ENCODE measurements at places on chromosomes 16 and 17.

DNA sequence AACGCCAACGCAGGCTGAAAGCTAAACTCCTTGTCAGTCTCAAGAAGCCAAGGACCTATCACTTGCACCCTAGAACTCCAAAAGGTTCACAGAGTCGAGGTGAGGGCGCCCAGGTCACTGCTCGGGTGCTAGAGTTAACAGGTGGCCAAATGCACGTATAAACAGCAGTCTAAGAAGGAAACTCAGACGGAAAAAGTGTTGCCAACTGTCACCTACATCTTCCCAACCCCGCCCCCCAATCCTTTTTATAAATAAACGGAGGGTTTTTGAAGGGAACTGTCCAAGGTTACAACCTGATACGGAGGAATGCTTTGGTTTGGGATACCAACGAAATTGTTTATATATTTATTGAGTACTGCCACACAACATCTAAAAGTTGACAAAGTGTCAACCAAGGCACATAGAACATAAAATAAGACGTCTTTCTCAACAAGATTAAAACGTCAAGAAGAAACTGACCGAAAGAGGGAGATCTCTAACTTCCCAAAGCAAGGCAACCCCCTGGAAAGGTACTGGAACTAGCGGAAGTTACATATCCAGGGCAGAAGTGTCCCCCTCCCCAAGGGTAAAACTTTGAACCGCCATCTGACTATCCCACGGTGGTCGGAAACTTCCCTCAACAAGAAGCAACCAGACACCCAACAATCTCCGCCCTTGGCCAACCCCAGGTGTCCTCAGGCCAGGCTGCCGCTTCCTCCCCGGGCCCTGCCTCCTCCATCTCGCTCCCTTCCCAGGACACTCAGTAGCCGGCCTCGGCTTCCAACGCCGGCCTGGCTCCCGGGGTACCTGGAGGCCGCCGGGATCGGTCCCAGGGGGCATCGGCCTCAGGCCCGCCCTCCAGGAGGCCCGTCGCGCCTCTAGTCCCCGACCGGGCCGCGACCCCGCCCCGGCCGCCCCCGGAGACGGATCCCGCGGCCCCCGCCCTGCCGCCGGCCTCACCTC is 982 bp downstream of the SPAG9 start:
- no peak for DNase-seq

- no peak for DNase-seq
Measured at GRCh38 chr16:11370084-11370931, 25.0 kb downstream of the RMI2 start.

DNA sequence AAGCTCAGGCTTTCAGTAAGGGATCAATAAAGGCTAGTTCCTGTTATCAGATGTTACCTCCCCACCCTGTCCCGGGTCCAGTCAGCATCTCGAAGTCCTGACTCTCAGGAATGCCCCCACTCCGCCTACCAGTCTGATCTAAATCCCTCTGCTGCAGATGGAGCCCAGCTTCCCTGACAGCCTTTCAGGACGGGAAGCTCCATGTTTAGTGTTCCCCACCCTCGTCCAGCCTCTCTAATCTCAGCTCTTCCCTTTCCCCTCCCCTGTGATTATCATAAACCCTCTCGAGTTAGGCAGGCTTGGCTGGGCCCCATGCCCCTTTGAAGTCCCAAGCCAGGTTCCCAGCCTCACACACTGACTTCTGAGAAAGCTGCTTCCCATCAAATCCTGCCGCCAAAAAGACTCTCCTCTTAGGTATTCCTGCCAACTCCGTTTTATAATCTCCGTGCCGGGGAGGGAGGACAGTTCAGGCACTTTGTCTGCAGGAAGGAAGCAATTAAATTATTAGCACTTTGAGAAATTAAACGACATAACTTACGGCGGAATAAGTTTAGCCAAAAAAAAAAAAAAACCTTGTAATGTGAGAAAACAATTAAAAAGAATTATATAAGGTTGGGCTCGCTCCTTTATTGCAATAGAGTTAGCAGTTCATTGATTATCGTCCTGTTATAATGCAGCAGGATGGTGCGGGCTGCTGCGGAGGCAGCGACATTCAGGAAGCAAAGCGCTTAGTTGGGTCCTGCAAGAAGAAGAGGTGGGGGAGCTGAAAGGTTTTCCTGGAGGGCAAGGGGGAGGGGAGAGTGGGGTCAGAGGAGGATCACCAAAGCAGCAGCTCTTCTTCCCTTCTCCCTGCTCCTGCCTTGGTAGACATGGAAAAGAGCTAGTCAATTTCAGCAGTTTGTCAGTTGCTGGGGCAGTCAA is 16.8 kb upstream of the ETV4 start:
- DNase-seq = no peak

DNA sequence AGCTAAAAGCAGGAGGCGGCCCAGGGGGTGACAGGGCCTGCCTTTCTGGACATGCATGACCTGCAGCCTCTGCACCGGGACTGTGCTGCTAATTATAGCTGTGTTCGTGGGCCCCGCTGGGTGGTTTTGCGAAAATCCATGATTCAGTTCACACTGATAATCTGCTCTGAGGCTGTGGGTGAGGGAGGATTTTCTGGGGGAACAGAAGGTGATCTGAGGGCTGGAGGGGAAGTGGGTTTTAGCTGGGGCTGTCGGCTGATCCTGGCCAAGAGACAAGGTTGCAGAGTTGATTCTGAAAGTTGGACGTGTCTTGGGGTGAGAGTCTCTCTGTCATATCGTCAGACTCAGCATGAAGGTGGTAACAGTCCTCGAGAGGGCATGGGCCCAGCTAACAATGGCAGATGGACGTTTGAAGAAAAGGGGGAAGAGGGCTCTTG is 187.5 kb upstream of the ZNF469 start:
- DNase-seq = no peak

- no peak for DNase-seq
Measured at GRCh38 chr17:48322060-48322459, 108.0 kb downstream of the SKAP1 start.

GRCh38 chr16:30434852-30435251 is 5.0 kb upstream of the DCTPP1 start:
- DNase-seq = no peak

DNA sequence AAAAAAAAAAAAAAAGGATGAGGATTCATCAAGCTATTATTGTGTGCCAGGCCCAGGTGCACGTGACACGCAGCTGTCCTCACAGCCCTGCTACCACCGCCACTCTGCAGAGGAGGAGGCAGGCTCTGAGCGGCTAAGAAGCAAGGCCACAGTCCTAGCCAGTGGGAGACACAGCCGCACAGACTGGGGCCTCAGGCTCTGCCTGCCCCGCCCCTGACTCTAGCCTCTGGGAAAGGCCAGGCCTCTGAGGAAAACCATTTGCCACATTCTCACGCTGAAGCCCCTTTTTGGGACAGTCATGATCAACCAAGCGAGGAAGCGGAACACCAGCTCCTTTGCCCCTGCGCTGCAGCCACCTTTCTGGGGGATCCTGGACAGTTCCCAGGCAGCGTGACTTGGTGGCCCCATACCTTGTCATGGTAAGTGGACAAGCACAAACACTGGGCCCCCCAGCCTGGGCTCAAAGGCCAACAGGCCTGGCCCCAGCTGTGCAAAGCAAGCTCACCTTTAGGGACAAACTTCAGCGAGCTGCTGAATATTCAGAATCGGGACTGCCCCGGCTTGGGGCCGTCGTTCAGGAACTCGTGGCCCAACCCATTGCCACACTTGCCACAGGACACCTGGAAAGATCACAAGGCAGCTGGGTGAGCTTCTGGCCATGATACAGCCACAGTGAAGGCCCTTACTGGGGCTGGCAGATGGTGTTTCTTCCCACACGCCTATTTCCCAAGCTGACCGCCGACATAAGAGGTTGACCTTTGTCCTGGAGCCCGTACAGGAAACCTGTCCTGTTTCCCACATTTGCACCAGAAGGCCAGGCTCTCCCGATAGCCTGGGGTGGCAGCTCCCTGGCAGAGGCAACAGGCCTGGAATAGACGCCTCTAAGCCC is 2.5 kb downstream of the MSRB1 start:
- no peak for DNase-seq

GRCh38 chr17:57108671-57109392 is 23.8 kb downstream of the AKAP1 start:
- DNase-seq = no peak

DNA sequence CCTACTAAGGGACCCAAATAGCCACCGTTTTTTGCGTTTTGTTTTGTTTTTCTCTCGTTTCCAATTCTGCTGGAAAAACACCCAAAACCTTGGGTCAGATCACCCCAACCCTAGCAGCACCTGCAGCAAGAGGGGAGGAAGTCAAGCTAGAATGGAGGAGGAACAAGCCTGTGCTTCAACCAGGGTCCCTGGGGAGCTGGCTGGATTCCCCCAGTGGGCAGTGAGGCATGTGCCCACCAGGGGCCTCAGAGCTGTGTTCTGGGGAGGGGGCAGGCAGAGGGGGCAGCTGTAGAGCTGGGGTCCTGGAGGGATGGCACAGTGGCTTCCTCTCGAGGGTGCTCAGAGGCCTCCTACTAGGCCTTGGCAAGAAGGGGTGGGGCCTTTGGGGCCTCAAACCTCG is 6.5 kb downstream of the CD79B start:
- DNase-seq = no peak

DNA sequence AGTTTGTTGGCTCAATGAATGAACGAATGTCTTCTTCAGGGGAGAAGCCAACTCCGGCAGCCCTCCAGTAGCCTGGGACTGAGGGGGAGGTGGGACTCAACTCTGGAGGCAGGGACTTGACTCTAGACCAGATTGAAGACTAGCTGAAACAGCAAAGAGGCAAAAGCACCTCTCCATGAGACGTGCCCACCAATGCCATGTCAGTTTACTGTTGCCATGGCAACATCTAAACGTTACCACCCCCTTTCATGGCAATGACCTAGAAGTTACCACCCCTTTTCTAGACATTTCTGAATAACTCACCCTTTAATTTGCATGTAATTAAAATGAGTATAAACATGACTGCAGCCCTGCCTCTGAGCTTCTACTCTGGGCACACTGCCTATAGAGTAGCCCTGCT is 91.8 kb downstream of the ASIC2 start:
- no peak for DNase-seq

DNA sequence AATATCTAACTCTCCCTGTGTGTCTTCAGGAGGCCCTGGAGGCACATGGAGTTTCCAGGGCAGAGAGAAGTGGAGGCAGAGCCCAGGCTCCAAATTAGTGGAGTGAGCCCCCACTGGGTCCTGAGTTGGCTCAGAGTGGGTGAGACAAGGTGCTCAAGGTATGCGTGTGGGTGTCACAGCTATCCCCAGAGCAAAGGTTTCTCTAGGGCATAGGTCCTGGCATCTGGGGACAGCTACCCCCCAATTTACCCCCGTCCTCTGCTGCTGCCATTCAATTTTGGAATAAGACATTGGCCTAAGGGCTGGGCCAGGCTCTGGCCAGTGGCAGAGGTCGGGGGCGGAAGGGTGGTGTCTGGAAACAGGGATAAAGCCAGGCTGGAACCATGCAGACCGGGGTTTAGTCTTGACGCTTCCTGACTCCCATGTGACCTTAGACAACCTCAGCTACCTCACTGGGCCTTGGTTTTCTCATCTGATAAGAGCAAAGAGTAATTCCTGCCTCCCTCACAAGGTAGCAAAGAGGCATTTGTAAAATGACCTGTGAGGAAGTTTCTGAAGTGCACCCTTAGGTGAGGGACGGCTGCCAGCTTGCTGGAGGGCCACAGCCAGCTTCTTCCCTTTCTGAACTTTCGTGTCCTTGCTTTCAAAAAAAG is 78.2 kb upstream of the TMEM97 start:
- no peak for DNase-seq

DNA sequence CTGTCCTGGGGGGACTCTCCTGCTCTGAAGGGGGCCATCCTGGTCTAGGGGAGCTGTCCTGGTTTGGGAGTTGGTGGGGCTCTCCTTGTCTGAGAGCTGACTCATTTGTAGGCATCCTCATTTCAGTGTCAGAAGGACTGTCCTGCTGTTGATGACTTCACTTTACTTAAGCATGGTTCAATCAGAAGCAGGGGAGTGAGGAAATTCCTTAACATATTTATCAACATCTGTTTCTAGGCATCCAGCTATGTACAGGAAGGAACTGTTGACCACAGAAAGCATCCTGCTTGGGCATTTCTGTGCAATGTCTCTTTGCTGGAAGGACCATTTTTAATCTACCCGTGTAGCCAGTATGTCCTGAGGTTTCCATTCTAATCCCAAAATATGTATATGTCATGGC is 502.7 kb upstream of the HSBP1 start:
- no peak for DNase-seq

DNA sequence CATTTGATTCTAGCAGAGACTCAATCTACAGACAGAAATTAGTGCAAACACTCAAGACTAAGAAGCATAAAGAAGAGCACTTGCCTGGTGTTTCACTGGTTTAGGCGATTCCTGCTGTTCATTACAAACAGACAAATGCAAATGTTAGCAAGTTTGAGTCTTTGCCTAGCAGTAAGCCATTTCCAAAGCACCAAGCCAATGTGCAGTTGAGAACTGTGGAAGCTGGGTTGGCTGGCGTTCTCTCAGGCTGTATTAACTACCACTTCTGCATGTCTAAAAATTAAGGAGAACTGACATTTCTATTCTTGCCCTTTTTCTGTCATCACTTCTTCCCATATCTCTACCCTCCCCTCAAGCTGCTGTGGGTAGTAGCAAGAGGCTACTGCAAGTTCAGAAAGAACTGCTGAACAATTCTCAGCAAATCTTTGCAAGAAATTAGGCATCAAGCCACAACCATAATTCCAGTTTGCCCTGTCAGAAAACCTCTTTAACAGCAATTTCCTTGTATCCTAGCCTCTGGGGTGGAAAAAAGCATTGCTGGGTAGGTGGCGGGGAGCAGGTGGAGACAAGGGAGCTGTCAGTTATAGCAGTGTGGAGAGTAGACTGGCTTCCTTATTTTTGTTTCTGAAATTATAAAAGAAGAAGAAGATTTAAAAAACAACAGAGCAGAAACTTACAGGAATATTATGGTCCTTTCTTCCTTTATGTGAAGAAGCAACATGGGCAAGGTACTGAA is 53.8 kb downstream of the MYH10 start:
- DNase-seq = no peak

DNA sequence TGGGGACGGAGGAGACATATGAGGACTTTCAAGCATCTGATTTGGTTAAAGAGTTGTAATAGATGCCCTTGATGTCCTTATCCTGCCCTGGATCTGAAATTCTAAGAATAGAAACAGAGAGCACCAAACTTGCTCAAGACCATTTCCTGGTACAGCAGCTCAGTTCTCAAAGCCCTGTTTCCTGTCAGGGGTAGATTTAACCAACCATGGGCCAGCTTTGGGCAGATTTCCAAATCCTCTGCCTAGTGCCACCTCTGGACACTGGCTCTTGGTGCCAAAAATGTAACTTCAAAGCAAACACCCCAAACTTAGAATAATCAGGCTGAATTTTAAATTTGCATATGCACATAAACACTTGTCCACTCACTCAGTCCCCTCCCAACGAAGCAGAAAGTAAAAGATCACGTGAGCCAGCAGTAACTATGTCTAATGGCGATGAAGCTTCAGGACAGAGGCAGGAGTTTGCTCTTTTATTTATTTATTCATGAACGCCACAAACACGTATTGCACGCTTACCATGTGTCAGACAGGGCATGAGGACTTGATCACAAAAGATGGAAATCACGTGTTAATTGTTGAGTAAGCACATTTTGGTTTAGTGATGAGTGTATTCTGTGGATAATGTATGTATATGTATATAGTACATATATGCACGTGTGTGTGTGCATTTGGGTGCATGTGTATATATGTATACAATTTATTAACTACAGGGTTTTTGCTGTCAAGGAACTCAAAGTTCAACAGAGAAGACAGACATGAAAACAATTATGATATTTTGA is 23.1 kb upstream of the SDK2 start:
- DNase-seq = no peak

- no peak for DNase-seq
Measured at GRCh38 chr17:35245196-35245486, 2.3 kb downstream of the SLFN5 start.

GRCh38 chr16:10851512-10851911 is 25.5 kb upstream of the CIITA start:
- DNase-seq = no peak

- DNase-seq = no peak
Measured at GRCh38 chr16:13127144-13127543, 225.7 kb downstream of the SHISA9 start.

All from vagina (tissue), 2 donors.